ENCODE measurements at places on chromosomes 16 and 17.

GRCh38 chr17:14427900-14428647 lies 127.2 kb downstream of the HS3ST3B1 start:
- DNase-seq = no peak

DNA sequence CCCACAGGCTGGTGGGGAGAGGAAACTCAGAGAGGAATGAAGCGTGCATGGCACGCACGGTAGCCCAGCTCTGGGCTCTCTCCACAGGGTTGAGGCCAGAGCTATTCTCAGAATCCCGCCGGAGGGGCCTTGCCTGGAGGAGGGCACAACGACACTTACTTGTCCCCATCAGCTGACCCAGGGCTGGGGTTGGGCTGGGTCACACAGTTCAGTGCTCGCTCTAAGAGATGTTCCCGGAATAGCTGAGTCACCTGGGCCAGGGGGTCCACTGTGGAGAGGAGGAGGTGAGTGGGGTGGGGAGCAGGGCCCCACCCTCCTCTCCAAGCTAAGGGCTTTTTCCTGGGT lies 21.8 kb downstream of the SREBF1 start:
- DNase-seq = no peak

- no peak for DNase-seq
Measured at GRCh38 chr16:23279721-23280153, 22.4 kb upstream of the SCNN1B start.

- no peak for DNase-seq
Measured at GRCh38 chr17:35701491-35701890, 29.9 kb upstream of the RASL10B start.

- DNase-seq = no peak
Measured at GRCh38 chr17:3718201-3718600, 5.5 kb upstream of the HASPIN start.

GRCh38 chr16:53922067-53922806 lies 218.3 kb downstream of the FTO start:
- peak; percentile 7 for DNase-seq

DNA sequence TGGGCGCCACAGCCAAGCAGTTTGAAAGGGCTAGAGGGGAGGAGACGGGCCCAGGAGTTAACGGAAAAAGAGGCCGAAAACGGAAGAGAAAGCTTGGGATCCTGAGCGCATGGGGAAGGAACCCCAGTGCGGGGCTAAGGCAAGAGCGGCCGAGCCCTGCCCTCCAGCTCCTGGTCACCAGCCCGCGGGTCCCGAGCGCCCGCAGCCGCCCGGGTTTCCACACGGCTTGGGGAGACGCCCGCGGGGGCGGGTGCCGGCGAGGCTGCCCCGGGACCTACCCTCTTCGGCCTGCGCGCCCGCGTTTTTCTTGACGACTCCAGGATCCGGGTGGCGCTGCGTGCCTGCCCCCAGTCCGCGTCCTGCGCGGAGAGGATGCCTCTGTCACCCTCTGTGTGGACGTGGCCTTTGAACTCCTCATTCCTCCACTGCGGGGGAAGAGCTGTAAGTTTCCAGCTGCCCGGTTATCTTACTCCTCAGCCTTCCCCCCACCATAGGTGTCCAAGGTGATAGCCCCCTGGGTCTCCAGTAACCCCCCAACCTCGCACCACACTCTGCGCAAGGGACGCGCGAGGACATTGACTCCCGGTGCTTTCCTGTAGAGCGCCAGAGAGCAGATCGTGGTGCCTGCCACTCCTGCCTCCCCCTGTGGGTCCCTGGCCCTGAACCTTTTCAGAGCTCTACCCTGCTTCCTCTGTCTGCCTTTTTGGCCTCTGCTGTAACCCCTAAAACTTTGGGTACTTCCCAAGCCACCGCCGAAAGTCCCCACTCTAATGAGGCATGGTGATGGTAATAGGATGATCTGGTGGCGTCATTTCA lies 1.7 kb upstream of the CDH11 start:
- peak; percentile 38 for DNase-seq
